ENCODE measurements at places on chromosomes 12 and 14. TPM values are rescaled to one million over a fixed set of nuclear protein-coding genes. Genes with fewer than 3 reads are reported as not detected.

Gene OVCH1
- total RNA-seq, result 0.26 TPM

Gene GLI1
- total RNA-seq, result 0.26 TPM

Gene NANOG
- total RNA-seq, result not detected

DNA sequence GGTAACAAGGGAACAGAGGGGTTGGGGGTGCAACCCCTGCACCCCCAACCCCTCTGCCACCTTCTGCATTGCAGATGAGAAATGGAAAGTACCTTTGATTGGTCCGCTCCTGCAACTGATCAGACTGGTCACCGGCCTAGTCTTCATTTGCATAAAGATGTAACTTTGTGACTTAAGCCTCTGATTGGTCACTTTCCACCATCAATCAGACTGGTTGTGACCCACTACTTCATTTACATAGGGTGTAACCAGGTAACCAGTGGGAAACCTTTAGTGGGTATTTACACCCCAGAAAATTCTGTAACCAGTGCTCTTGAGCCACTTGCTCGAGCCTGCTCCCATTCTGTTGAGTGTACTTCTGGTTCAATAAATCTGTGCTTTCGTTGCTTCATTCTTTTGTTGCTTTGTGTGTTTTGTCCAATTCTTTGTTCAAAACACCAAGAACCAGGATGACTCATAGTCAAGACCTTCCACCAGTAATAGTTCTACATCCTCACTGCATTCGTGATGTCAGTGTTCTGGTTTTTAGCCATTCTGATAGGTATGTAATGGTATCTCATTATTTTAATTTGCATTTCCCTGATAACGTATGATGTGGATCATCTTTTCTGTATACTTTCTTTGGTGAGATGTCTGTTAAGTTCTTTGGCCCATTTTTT lies 30.8 kb downstream of the LEMD3 start:
- peak; percentile 8 for DNase-seq

GRCh38 chr12:3313675-3314663 lies 177.0 kb upstream of the PRMT8 start:
- no peak for DNase-seq

DNA sequence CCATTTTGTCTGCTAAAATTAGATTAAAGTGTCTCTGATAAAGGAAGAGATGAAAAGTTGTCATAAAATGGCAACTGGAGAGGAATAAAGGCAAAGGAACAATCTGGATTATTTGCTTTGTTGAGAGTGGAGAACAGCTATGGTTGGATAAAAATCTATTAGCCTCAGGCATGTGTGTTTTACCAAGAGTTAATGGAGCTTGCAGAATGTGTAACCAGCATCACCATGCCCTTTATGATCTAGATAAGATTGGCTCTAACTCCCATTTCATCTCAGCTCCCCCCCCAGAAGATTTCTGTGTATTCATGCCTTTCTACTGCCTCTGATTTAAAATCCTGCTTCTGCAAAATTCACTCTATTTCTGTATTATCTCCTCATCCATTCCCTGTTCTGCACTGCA lies 93.8 kb downstream of the GALC start:
- no peak for DNase-seq

DNA sequence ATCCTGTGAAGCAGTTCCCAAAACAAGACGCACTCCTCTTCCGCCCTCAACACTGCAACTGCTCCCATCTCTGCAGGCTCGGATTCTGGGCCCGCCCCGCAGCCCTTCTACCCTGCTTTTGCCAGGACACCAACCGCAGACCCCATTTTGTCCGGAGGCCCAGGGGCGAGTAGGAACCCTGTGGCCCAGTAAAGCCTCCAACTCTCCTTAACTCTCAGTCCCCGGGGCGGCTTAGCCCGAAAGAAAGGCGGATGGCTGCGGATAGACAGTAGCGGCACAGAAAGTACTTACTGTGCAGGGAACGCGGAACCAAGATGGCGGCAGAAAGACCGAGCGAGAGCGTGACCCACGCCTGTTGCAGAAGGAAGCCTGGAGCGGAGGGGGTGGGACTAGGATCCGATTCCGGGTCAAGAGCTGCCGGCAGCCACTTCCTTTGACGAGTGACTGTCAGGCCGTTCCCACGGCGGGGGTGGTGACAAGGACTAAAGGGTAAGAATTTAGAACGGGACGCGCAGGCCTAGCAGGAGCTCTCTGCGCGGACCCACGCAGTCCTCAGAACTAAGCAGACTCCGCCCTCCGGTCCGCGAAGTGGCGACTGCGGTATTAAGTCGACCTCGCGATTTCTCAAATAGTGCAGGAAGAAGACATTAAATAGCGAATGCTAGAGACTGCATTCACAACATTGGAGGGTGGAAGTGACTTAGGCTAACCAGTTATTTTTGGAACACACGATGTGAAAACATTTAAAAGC lies at the start of gene NACA:
NACA (minus strand) TSS at position 328 of the 751 bp plus-strand sequence. CDS start 778 bp downstream, outside the sequence.
- peak; percentile 94 for DNase-seq

DNA sequence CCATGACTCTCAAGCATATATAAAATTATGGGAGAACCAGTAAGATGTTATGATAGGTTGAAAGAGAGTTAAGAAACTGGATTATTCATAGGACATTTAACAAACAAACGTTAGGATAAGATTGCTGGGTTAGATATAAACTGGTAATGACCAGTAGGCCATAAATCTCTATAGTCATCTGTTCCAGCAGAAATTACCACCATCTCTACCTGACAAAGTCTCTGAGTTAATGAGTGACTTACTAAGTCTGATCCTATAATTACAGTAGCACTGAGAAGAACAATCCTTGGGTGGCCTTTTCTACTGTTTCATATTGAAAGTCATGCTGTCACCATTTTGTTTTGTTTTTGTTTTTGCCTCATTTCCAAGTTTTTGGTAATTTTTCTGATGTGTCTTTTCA lies 136.9 kb upstream of the CNOT2 start:
- DNase-seq, result no peak

DNA sequence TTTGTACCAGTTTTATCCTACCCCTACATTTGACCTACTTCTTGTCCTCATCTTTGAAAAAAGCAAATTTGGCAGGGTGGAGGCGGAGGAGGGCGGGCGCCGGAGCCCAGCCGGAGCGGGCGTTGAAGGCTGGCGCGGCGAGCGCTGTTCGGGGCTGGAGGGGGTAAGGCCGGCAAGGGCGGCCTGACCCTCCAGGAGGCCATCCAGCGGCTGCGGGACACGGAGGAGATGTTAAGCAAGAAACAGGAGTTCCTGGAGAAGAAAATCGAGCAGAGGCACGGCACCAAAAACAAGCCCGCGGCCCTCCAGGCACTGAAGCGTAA lies 27.2 kb downstream of the FBXO34 start:
- DNase-seq, result no peak

- no peak for DNase-seq
Measured at GRCh38 chr14:19729763-19730162, 13.6 kb upstream of the OR4Q3 start.

- DNase-seq, result no peak
Measured at GRCh38 chr12:90757957-90758356, 197.0 kb downstream of the CCER1 start.

- DNase-seq, result no peak
Measured at GRCh38 chr12:28857369-28857768, 291.7 kb upstream of the FAR2 start.

DNA sequence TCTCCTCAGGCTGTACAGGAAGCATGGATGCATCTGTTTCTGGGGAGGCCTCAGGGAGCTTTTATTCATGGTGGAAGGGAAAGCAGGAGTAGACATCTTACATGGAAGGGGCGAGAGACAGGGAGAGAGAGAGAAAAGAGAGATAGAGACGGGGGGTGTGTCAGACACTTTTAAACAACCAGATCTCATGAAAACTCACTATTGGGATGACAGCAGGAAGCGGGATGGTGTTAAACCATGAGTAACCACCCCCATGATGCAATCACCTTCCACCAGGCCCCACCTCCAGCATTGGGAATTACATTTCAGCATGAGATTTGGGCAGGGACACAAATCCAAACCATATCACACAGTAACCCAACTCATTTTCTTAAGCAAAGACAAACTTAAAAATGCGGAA lies 110.0 kb upstream of the EEA1 start:
- peak; percentile 18 for DNase-seq

DNA sequence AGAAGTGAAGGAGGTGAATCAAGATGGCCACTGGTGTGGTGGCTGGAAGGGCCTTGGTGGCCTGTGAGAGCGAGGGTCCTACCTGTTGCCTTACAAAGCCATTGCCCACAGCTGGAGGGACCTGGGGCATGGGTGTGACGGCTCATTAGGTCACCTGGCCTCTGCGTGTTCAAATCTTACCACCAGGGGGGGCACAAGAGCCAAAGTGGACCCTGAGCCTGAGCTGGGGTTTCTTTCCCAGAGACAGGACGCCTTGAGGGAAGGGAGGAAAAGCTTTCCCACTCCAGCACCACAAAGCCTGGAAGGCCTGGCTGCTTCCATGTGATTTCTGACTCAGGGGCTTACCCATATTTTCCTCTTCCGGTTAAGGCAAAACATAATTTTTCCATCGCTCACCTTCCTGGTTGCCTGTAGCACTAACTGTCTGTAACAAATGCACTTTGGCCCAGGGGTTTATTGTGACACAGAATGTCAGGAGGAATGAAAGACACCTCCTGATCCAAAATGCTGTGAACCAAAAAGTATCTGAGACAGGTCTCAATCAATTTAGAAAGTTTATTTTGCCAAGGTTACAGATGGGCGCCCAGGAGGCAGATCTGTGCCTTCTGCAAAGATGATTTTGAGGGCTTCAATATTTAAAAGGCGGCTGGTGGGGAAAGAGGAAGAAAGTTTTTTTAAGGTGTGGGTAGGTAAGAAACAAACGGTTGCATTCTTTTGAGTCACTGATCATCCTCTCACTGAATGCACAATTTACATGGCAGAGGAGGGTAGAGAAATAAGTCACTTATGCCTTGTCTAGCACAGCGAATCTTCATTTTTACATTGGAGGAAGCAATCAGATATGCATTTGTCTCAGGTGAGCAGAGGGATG lies 4.3 kb upstream of the CD9 start:
- DNase-seq, result peak; percentile 94

- no peak for DNase-seq
Measured at GRCh38 chr12:38788106-38788505, 117.3 kb downstream of the CPNE8 start.

DNA sequence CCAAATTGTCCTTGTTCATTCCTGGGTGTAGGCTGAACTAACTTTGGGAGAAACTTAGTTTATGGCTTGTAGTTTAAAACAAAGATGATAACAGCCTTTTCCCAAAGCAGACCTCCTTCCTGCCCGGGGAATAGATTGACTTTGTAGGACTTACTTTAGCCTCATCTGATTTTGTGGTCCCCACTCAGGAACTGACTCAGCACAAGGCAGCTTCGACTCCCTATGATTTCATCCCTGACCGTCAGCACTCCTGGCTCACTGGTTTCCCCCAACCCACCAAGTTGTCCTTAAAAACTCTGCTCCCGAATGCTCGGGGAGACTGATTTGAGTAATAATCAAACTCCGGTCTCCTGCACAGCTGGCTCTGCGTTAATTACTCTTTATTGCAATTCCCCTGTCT lies 40.1 kb upstream of the DDHD1 start:
- DNase-seq, result no peak

DNA sequence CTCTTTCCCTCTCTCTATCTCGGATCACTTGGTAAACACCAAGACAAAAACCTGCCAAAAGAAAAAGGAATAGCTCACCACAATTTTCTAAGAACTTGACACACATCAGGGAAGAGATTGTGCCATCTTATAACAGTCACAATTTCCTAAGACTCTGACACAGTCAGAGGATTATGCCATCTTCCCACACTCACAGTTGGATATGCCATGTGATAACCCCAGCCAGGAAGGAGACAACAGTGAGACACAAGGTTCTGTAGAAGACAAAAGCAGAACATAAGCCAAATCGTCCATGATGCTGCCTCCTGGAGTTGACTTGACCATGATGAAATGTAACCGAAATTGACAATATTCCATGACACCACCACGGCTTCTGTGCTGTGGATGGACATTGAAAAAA lies 2.8 kb upstream of the CLEC9A start:
- DNase-seq, result peak; percentile 74
